Germinal center (tissue), 1 donor: ENCODE measurements at places on chromosomes 13 and 19.
A peak's percentile ranks its signal among the peaks of the same experiment; 100 is the strongest.

DNA sequence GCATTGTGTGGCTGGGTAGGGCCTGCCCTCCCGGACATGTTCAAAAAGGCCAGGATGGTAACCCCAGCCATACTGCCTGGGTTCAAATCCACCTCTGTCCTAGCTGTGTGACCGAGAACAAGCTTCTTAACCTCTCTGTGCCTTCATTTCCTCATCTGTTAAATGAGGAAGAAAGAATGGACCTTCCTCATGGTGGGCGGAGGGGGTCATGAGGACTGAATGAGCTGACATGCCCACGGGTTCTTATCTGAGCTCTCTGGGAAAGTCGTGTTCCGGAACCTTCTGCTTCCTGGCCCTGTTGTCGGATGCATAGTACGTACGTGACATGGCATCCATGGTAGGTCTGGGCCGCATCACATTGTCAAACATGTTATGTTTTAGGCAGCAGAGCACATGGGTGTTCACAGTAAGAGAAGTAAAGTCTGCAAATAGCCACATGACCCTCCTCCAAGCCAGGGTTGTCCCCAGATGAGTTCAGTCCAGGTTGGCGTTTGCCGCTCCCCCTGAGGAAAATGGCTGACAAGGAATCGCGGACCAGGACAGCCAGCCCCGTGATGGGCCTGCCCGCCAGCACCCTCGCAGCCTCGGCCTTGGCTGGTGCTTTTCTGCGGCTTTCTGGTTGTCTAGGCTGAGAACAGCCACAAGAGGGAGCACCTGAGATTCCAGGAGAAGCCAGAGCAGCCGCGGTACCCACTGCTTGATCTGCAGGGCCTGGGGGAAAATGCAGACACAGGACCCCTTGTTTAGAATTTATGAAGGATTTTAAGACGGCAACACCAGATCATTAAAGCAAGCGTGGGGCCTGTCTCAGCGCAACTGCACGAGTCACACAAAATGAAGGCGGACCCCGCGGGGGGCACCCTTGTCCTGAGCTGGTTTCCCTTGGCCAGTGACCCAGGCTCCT lies 2.4 kb upstream of the NTN5 start:
- DNase-seq: peak; percentile 87

DNA sequence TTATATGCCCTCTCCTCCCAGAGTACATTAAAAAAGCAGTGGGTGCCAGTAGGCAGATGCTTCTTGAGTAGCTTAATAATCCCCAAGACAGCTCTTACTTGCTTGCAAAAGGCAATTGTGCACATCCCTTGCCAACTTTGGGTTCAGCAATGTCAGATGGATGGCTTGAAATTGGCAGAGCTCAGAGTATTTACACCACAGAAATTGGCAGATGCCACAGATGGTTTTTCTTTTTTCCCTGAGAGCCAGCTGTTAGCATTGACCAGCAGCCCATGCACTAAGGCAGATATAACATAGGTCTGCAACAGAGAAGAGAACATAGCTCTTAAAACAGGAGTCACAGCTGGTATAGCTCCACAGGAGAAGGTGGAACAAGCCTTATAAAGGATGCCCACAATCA lies 18.4 kb upstream of the RNASEH2B start:
- no peak for DNase-seq

GRCh38 chr13:67308004-67308772 lies 78.1 kb upstream of the PCDH9 start:
- no peak for DNase-seq

DNA sequence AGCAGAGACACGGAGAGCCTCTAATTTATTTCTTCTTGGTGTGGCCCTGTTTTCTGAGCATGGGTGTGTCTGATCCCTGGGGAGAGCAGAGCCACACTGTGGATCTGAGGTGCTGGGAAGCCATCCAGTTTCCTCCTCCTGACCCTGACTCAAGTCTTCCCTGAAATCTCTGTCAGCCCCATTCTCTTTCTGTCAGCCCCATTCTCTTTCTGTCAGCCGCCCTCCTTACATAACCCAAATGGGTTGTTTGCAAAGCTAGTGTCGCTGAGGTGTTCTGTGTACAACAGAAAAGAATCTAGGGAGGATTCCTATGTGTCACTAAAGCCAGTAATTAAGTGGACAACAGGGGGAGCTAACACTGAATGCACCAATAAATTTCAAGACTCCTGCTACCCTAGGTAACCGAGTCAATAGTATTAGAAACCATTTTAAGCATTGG lies 50.2 kb downstream of the LRCH1 start:
- DNase-seq: no peak

- no peak for DNase-seq
These were observed 635 bp upstream of the PCCA start for GRCh38 chr13:100088273-100088643.

DNA sequence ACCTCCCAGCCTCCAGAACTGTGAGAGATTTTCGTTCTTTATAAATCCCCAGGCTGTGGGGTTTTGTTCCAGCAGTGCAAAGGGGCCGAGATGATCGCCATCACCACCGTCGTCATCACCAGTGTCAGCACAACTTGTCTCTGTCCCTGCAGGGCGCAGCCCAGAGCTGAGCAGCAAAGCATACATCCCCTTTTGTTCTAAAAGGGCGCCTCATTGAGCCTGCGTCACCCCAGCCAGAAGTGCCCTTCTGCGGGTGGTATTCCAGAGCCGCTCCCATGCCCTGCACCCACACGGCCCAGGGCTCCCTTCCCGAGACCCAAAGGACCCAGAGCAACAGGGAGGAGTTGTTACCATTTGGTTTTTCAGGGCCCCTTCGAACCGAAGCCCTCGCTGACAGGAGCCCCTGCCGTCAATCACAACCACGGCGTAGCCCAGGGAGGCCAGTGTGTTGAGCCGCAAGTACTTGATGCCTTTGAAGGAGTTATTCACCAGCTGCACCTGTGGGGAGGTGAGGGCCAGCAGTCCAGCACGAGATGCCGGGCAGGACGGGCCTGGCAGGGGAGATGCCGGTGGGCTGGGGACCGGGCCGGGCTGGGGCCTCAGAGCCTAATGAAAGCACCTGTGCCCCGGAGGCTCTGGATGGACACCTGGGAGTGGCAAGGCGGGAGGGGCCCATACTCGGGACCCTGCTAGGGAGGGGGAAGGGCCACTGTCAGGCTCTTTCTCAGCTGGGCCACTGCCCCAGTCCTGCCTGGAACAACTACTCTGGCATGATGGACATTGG lies 14.4 kb upstream of the MYDGF start:
- no peak for DNase-seq

GRCh38 chr13:90689111-90689510 lies 658.4 kb upstream of the MIR17HG start:
- DNase-seq: no peak

DNA sequence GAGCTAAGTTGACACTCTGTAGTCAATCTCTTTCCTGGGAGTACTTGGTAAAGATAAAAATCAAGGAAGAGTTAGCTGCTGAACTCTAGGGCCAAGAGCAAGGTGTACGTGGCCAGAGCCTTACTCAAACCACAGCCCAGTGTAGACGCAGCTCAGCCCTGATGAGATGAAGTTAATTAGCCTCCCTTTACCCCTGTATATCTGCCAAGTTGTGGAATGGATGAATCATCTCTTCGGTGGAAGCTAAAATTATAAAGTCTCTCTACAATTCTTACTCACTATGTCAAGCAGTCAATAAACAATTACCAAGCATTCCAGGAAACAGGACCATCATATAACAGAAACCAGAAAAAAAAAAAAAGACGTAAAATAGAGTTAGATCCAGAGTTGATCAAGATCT lies 146.9 kb upstream of the UFM1 start:
- DNase-seq: no peak

- peak; percentile 32 for DNase-seq
These were observed at the start of gene ZNF223 for GRCh38 chr19:44051650-44052402. ZNF223 (plus strand) TSS chr19:44052036; CDS start chr19:44055177, 3,141 bp downstream.

DNA sequence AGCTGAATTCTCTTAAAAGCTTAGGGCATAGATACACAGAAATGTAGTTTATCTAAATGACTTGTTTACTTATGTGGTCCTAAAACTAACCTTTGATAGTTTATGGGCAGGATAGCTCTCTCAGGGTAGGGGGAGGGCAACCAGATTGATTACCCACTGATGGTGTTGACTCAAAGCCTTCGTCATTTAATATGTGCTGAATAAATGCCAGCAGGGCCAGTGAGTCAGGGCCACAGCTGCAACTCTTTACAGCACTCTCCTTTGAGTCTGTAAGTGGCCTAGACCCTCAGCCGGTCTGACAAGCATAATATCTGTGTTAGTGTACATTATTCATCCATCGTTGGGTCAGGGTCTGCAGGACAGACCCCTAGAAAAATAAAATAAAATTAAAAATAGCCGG lies 128.5 kb downstream of the ZNF675 start:
- DNase-seq: no peak

GRCh38 chr13:93959796-93960533 lies 519.5 kb downstream of the DCT start:
- DNase-seq: no peak

- DNase-seq: no peak
These were observed 8.4 kb upstream of the HTR2A start for GRCh38 chr13:46905249-46905648.

DNA sequence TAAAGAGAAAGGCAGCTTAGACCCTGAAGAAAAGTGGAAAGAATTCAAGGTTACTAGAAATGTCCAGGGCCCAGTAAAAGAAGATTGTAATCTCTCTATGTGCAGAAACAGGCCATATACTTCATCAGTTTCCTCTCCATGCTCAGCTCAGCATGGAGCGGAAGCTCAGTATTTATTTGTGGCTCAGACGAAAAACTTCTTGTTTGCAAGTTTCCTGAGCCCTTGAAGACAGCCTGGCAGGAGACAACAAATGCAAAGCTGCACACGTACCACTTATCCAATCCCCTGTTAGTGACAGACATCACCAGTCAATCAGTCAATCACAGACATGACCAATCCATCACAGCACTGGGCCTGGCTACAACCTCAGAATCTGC lies 8.1 kb upstream of the KLF2 start:
- DNase-seq: no peak

- no peak for DNase-seq
These were observed 60.4 kb downstream of the ADGRE1 start for GRCh38 chr19:6947745-6948144.

DNA sequence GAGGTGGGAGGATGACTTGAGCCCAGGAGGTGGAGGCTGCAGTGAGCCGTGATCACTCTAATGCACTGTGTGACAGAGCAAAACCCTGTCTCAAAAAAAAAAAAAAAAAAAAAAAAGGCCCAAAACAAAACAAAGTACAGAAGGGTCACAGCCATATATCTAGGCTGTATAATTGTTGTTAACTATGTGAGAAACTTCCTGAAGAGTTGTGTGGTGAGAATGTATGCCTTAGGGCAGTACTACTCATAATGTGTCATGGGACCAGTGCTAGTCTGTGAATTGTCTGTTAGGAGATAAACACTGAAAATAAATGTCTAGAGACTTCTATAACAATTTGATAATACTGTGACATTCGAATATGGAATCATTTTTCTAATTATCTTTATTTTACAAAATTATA lies 43.1 kb downstream of the PAN3 start:
- no peak for DNase-seq

GRCh38 chr19:19345232-19345631 lies 24.6 kb downstream of the MAU2 start:
- no peak for DNase-seq

- DNase-seq: no peak
These were observed 46.9 kb upstream of the UBE2L5 start for GRCh38 chr13:30375265-30375835.

DNA sequence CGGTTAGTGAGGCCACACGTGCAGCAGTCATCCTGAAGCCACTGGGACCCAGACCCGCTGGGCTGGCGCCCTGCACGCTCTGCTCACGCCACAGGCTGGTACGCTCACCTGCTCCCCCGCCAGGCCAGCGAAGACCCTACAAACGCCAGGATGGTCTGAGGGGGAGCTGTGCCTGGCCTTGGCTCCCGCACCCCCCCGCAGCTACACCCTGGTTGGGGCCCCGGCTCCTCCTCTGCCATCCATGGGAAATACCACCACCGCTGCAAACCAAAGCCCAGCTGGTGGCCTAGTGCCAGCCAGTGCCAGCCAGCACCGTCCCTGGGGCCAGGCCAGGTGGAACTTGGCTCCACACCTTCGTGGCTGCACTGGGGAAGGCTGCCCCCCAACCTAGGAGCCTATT lies 23.3 kb upstream of the CACTIN start:
- no peak for DNase-seq

GRCh38 chr13:77779552-77780272 lies 82.2 kb downstream of the SLAIN1 start:
- DNase-seq: peak; percentile 15

DNA sequence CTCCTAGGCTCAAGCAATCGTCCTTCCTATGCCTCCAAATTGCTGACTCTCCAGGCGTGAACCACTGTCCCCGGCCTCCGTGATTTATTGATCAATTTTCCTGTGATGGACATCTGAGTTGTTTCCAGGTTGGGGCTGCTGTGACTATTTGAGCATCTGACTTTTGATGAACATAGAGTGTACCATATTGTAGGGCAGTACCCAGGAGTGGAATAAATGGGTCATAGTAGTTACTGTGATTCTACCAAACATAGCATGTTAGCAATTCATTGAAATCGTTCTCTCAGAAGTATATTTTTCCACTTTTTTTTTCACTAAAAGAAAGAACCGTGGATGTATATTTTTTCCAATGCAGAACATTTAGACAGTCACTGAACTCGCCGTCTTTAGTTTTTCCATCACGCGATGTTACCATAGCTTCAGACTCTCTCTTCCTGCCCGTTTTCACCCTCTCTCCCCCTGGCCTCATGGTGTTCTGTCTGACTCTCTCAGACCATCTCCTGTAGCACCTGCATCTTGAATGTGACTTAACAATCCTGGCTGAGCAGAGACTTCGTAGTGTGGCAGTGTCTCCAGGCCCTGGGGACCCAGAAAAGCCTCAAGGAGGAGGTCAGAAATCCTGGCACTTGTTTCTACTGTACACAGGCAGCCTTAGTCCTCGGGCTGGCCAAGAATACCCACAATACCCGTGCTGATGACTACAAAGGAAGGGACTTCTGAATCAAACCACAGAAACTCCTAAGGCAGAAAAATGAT lies 3.2 kb upstream of the RASGRP4 start:
- DNase-seq: no peak

- DNase-seq: no peak
These were observed 975.5 kb downstream of the OLFM4 start for GRCh38 chr13:54004026-54004699.

DNA sequence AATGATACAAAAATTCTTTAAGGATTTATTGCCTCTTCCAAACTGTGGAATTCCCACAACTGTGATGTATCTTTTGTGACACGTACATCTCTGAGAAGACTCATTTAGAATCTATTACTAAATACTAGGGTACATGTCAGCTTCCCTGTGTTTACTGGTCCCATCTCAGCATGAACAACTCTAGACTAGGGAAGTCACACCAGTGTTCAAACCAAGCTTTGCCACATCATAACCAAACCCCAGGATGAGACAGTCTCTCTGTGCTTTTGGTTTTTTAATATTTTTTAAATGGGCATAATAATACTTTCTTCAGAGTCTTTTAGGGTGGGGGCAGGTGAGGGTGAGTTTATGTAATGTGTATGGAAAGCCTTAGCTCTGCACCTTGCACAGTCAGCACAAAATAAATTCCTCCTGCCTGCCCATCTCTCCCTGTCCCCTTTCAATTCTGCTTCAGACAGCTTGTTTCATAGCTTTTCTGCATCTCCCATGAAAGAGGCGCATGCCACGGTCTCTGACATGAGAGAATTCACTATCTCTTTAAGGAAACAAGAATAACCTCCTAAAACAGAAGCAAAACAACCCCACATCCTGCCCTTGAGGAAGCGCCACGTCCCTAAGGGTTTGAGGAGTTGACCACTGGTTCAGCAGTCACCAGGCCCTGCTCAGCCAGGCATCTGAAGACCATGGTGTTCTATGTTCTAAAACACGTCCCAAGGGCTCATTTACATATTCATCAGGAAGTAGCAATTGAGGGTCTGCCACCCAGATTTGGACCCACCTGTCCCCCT lies 174.5 kb downstream of the USP12 start:
- DNase-seq: peak; percentile 76
